ENCODE measurements at places on chromosomes 1 and 21.
A peak's percentile ranks its signal among the peaks of the same experiment; 100 is the strongest.

- peak; percentile 18 for DNase-seq
These were observed 65.5 kb upstream of the CR1L start for GRCh38 chr1:207579436-207579799.

DNA sequence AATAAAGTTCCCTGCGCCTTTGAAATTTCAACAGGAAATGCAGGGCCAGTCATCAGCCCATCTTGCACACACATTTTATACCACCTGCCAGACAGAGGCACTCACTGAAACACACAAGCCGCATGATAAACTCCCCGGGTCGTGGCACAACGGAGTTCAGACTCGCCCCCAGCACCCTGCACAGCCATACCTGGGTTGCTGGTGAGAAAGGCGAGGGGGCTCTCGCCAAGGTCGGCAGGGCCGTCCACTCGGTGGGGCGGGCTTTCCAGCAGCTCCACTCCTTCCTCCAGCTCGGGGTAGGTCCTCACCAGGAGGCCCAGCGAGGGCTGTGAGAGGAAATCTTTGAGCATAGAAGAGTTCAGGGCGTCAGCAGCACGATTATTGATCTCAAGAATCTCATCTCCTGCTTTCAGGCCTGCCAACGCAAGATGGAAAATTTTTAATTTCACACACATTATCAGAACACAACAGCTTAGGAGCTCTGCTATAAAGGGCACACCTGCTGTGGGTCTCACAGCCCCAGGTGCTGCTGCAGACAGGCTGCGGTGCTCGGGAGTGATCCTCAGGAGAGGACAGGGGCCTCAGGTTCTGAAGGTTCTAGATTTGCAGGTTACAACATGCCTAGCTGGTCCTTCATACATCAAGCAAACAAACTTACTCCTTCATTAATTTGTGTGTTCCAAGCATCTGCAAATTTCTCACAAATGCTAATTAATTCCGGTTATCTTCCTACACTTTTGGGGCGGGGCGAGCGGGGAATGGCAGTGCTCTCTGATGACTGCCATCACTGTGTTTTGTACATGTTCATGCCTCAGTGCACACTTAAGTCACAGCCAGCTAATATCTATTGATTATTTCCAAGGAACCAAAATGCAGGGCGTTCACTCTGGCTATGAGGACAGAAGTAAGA is 144.2 kb upstream of the KRTAP19-8 start:
- peak; percentile 68 for DNase-seq

DNA sequence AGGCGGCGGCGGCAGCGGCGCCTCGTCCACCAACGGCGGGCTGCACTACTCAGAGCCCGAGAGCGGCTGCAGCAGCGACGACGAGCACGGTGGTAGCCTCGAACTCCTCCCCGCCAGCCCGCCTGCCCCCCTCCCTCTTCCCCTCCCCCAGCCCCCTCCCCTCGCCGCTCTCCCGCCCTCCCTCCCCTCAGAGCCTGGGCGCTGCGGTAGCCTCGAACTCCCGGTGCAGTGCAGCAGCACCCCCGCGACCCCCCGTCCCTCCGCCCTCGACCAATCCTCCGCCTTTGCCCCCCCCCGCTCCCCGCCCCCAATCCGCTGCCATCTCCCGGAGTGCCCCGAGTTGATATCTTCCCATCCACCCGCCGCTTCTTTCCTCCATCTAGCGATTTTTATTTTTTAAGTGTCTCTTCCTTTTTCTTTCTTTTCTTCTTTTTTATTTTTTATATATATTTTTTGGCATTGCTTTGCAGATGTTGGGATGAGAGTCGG is 516 bp downstream of the RCOR3 start:
- peak; percentile 57 for DNase-seq

DNA sequence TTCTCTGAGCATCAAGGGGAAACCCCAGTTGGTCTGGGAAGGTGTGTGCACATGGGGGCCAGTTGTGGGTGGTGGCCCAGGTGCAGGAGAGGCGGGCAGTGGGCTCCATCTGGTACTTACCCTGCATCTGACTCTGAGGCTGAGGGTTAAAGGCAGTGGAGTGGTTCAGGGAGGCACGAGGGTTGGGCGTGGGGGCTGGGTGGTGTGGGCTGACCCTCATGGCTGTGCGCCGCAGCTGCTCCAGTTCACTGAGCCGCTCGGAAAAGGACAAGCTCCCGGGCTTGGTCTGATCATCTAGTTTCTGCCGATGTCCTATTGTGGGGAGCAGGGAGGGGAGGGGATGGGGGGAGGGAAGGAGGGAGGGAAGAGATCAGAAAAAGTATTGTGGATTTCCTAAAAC is 165.5 kb downstream of the CLIC6 start:
- no peak for DNase-seq

- no peak for DNase-seq
These were observed 98.9 kb upstream of the IPO9 start for GRCh38 chr1:201729973-201730608.

- DNase-seq: no peak
These were observed 88.1 kb upstream of the WARS2 start for GRCh38 chr1:119228335-119229080.

- no peak for DNase-seq
These were observed 32.5 kb downstream of the MTF2 start for GRCh38 chr1:93111561-93111960.

DNA sequence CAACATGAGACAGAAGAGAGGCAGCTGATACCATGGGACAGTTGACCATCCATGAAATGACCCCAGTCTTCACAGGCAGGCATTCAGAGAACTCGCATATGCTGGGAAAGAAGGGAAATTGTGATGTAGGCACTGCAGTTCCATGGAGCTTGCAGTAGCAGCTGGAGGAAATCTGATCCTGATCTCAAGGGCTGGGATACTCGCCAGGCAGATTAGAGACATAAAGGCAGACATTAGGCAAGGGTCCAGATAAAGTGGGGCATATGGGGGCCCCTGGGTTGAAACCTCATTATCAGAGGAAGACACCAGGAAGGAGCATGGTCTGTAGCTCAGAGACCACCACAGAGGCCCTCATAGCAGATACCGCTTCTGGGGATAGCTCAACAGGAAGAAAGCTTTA is 48.7 kb upstream of the TNR start:
- DNase-seq: no peak

- no peak for DNase-seq
These were observed 3.4 kb downstream of the TAGLN2 start for GRCh38 chr1:159921700-159922504.
